Astrocyte of the spinal cord (primary cell): ENCODE measurements at places on chromosomes 11 and 22.

- DNase-seq: no peak
Measured at GRCh38 chr22:44889255-44889878, 120.4 kb downstream of the PHF21B start.

DNA sequence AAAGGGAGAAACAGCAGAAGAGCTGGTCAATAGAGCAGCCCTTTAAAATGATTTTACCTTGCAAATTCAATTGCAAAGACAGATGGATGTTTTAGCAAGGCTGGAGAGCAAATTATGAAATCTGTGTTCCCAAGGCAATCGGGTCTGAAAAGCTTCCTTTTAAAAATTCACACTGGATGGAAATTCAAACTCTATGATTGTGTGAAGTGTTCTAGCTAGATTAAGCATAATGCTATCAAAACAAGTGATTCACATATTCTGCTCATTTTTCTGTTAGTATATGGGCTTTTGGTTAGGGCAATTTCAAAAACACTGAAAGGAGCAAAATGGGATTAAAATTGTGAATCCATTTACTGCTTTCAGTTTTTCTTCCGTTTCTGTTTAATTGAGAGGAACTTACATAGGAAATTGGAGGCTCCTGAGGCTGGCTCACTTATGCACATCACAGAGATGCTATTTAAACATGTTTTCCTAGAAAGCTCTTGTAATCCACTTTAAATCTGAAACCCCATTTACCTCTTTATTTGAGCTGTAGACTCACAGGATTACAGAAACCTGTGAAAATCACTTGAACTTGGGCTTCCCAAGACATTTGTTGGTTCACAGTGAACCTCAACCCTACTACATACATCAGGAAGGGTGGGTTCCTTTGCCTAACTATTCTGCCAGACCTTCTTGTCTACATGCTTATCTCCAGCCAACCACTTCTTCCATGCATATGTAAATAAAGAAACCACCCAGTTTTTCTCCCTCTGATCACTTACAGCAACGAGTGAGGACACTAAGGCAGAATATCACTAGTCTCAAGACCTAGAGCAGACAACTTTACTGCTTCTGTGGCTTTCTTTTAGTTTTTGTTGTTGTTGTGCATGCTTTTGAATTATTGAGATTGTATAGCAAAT lies 201.9 kb upstream of the PITPNB start:
- no peak for DNase-seq

- no peak for DNase-seq
Measured at GRCh38 chr11:60753309-60753708, 3.4 kb upstream of the MS4A15 start.

- no peak for DNase-seq
Measured at GRCh38 chr11:11995601-11996000, 12.8 kb downstream of the DKK3 start.

- DNase-seq: no peak
Measured at GRCh38 chr11:10899121-10899830, 41.4 kb upstream of the ZBED5 start.

GRCh38 chr11:115657586-115657985 lies 153.4 kb upstream of the CADM1 start:
- DNase-seq: peak; percentile 45

GRCh38 chr11:47355283-47356128 lies 3.0 kb upstream of the MYBPC3 start:
- peak; percentile 88 for DNase-seq

- no peak for DNase-seq
Measured at GRCh38 chr11:76665172-76665571, 5.4 kb downstream of the LRRC32 start.
